ENCODE measurements at places on chromosomes 6 and 20. TPM values are rescaled to one million over a fixed set of nuclear protein-coding genes. Genes with fewer than 3 reads are reported as not detected.

DNA sequence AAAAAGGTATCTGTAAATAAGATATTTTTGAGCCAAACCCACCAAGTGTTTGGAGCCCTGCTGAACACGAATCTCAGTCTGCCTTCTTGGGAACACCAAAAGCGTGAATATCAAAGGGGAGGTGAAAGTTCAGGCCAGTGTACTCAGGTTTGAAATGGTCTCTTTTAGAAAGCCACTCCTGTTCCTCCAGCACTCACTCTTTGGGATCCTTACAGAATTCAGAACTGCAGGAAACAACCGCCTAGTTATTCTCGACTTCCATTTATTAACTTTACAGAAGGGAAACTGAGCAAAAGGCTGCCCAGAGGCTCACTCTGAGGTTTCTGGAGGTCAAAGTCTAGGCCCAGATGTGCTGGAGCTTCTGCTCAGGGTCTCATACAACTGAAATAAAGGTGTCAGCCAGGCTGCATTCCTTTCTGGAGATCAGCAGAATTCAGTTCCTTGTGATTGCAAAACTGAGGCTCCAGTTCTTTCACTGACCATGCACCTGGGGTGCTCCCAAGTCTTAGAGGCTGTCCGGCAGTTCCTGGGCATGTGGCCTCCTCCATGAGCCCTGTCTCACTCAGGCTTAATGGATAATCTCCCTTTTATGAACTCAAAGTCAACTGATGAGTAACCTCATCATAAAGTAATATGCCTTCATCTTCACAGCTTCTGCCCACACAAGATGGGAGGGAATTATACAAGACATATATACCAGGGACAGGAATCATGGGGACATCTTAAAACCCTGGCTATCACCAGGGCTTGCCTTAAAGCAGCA, 65.5 kb upstream of the TNFAIP3 start:
- no peaks in the 10 kb centered on the region for H3K27me3 ChIP-seq
- peaks cover 8% of the 10 kb centered on the region for H3K36me3 ChIP-seq
- H3K4me3 ChIP-seq: no peak overlapping the region
- no peak overlapping the region for H3K27ac ChIP-seq
- DNase-seq: no peak

DNA sequence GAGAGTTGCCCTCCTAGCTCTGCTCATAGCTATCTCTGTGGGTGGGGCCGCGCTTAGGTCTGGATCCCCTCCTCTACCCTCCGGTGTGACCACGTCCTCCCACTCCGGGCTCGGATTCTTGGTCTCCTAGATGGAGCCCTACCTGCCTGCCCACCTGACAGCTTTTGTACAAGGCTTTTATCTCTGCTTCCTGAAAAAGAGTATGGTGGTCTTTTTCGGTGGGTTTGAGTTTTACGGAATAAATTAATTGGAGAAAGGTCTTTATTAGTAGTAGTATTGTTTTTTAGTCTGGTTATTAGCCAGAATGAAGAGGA, 773 bp downstream of the SMAP1 start:
- H3K27ac ChIP-seq: peak overlapping the region; percentile 77
- no peak for DNase-seq
- peak overlapping the region; percentile 88 for H3K4me3 ChIP-seq

DNA sequence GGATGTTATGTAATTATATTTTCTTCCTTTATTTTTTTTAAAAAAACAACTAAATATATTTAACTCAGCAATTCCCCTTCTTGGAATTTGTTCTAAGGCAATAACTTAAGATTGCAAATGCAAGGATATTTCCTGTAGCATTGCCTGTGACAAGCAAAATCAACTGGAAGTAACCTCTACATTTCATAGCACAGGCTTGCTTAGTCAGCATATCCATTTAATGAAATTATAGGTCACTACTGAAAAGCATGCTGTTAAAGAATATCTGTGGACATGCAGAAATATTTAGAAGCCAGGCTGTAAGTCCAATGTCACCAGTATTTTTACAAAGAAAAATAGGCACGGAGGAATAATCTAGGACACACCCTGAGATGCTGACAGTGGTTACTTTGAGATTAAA, 8.7 kb upstream of the MEP1A start:
- DNase-seq: no peak
- H3K4me3 ChIP-seq: no peak overlapping the region
- no peak overlapping the region for H3K27ac ChIP-seq
- H3K27me3 ChIP-seq: peaks cover 5% of the 10 kb centered on the region

GRCh38 chr6:14059791-14060436, 57.7 kb upstream of the CD83 start:
- peaks cover 33% of the 10 kb centered on the region for H3K27me3 ChIP-seq
- no peak for DNase-seq
- no peak overlapping the region for H3K4me3 ChIP-seq
- H3K4me1 ChIP-seq: no peaks in the 10 kb centered on the region
- no peak overlapping the region for H3K27ac ChIP-seq

DNA sequence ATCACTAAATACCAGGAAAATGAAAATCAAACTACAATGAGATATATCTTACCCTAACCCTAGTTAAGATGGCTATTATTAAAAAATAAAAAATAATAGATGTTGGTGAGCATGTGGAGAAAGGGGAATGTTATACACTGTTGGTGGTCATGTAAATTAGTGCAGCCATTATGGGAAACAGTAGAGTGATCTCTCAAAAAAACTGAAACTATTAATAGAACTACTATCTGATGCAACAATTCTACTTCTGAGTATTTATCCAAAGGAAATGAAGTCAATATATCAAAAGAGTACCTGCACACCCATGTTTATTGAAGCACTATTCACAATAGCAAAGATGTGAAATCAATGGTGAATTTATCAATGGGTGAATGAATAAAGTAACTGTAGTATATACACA, 48.6 kb downstream of the HLA-A start:
- H3K36me3 ChIP-seq: peaks cover 1% of the 10 kb centered on the region
- peaks cover 20% of the 10 kb centered on the region for H3K27me3 ChIP-seq
- H3K4me1 ChIP-seq: no peaks in the 10 kb centered on the region
- H3K27ac ChIP-seq: no peak overlapping the region
- H3K4me3 ChIP-seq: no peak overlapping the region

DNA sequence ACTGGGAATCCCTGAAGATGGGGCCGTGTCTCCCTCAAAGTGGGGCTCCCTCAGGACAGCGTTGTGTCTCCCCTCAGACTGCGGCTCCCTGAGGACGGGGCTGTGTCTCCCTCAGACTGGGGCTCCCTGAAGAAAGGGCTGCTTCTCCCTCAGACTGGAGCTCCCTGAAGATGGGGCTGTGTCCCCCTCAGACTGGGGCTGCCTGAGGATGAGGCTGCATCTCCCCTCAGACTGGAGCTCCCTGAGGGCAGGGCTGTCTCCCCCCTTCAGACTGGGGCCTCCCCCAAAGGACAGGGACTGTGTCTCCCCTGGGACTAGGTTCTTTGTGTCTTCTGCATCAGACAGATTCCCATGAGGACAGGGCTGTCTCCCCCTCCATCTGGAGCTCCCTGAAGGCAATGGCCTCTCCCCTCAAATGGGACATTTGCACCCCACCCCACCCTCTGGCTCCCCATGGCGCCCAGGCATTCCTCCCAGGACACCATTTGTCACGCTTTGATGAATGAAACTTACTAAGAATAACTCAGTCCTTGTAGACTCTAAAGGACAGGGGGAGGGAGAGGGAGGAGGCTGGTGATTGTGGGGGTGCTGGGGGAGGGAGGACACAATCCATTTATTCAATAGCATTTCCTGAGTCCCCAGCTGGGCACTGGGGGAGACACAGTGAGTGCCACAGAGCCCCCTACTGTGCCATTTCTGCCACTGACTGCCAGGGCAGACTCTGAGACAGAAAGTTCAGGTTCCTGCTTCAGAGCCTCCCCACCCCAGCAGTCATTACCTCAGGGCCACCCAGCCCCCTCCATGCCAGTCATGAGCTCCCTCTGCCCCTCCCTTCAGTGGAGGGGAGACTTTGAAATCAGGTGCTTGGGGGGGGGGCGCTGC, 122.4 kb downstream of the MRPL14 start:
- peaks cover 16% of the 10 kb centered on the region for H3K4me1 ChIP-seq
- no peak overlapping the region for H3K4me3 ChIP-seq
- H3K27ac ChIP-seq: no peak overlapping the region
- H3K36me3 ChIP-seq: peaks cover 1% of the 10 kb centered on the region

DNA sequence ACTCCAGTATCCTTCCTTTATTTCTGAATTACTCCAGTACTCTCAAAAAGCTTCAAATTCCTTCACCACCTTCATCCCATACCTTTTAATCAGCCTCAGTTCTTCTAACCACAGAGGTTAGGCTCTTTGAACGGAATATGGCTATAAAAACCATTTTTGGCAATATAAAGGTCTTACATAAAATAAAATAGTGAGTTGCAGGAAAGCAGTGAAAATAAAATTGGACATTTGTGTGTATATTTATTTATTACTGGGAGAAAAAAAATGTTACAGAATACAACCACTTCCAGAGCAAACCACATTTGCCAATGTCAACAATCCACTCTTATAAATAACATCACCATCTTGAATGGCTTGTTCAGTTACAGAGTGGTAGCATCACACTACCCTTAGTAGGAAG, 7.7 kb downstream of the HDDC2 start:
- DNase-seq: no peak
- H3K36me3 ChIP-seq: peaks cover 62% of the 10 kb centered on the region
- H3K4me1 ChIP-seq: peaks cover 11% of the 10 kb centered on the region
- H3K27ac ChIP-seq: no peak overlapping the region
- no peaks in the 10 kb centered on the region for H3K27me3 ChIP-seq
- H3K4me3 ChIP-seq: no peak overlapping the region

- no peak overlapping the region for H3K4me3 ChIP-seq
- H3K4me1 ChIP-seq: no peaks in the 10 kb centered on the region
- no peaks in the 10 kb centered on the region for H3K27me3 ChIP-seq
- DNase-seq: no peak
- H3K36me3 ChIP-seq: no peaks in the 10 kb centered on the region
- H3K27ac ChIP-seq: no peak overlapping the region
Measured at GRCh38 chr20:10826111-10826510, 152.3 kb upstream of the JAG1 start.

GRCh38 chr6:30020626-30021025, 40.4 kb upstream of the POLR1H start:
- H3K27me3 ChIP-seq: no peaks in the 10 kb centered on the region
- no peak overlapping the region for H3K27ac ChIP-seq
- peaks cover 5% of the 10 kb centered on the region for H3K36me3 ChIP-seq
- DNase-seq: no peak

DNA sequence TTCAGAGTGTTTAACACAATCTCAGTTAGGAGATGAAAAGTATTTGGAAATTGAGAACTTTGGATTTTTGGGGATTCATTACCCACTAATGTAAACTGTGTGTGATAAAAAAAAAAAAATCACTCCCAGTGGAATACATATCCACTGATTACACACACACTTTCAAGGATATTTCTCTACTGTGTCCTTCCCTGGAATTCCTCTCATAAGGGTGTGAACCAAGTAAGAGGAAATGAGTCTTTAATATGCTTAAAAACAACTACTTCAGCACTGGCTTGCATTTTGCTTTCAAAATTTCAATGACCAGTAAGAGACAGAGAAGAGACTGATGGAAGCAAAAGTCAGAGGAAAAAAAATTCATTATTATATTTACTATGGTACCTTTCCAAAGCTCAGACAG, 24.5 kb upstream of the MYCT1 start:
- H3K4me3 ChIP-seq: no peak overlapping the region
- no peaks in the 10 kb centered on the region for H3K27me3 ChIP-seq
- H3K4me1 ChIP-seq: no peaks in the 10 kb centered on the region
- H3K27ac ChIP-seq: no peak overlapping the region
- no peaks in the 10 kb centered on the region for H3K36me3 ChIP-seq
- DNase-seq: no peak

DNA sequence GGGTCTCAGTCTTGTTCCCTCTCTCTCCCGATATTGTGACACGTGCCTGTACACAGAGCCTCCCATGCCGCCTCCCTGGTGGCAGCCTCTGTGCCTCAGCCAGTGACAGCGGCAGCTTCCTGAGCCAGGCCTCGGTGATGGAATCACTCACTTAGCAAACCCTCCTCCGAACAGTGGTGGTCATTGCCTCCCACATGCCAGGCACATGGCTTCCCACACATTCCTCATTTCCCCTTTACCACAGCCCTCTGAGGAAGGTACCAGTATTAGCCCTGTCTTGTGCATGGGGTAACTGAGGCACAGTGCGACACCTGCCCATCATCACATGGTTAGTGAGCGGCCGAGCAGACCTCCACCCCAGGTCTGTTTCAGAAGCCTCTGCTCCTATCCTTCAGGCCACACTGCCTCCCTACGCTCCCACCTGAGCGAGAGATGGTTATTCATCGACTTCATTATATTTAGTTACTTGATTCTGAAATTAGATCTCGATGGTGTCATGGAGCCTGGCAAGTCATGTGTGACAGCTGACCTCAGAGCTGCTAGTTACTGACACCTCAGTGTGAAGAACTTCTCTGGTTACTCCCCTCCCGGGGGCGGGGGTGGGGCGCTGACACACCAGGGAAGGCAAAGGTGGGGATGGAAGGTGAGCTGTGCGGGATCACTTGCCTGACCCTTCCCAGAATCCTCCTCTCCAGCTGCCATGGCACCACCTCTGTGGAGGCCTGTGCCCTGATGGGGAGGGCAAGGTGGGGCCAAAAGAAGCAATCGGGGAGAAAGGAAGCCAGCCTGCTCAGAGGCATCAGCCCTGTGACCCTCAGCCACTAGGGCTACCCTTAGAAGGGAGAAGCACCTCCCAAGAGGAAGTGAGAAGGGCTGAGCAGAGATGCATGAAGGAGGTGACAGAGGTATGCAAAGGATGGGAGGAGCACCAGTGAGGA, 17.9 kb downstream of the MDGA1 start:
- no peaks in the 10 kb centered on the region for H3K27me3 ChIP-seq
- H3K36me3 ChIP-seq: no peaks in the 10 kb centered on the region
- DNase-seq: no peak
- no peak overlapping the region for H3K27ac ChIP-seq

DNA sequence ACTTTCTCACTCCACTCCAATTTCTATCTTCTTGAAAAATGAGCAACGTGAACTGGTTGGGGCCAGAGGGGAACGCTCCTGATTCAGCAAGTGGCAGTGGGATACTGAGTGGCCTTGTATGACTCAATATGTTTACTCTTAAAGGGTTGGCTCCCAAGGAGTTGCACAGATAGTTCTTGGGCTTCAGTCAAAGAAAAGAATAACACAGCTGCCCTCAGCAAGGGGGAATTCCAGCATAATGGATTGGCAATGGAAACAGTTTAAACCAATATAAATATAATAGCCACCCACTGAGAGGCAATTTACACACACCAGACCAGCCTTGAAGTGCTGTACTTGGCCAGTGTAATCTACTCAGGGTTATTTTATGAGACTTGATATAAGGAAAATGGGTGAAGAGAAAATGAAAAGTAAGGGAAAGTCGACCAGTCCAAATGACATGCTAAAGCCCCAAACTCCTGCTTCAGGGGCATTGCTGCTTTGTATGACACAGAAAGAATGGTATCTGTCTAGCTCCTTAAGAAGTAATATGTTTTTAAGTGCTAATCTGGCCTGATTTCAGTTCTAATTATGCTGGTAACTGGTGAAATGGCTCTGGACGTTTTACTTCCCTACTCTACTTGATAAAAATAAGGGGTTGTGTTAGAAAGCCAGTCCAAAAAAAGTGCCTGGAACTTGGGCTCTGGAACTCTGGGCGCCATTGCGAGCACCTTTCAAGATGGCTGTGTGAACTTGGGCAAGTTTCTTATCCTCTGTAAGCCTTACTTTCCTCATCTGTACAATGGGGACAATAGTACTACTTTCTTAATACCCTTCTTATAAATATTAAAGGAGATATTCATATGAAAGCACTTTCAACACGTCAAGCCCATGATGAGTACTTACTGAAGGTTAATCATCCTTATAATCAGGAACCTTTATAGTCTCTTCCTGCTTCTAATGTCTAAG, 712.9 kb upstream of the MAP3K7 start:
- no peak for DNase-seq
- no peak overlapping the region for H3K4me3 ChIP-seq
- H3K36me3 ChIP-seq: no peaks in the 10 kb centered on the region
- no peaks in the 10 kb centered on the region for H3K4me1 ChIP-seq

Gene COL9A3
- total RNA-seq: 0.82 TPM

Gene HNF4A
- not detected for total RNA-seq

Gene BFSP1
- total RNA-seq: 0.17 TPM

Gene AAR2
- total RNA-seq: 22.5 TPM

Gene ULBP1
- total RNA-seq: 0.97 TPM

Gene WFDC10B
- not detected for total RNA-seq

All from activated naive CD8-positive, alpha-beta T cell treated with anti-CD3 and anti-CD28 coated beads, Interleukin-2, amount 10 ng/mL, durations not matched to agents 7 days and 5 days (primary cell).